ENCODE measurements at places on chromosomes 11 and 22. TPM values are rescaled to one million over a fixed set of nuclear protein-coding genes. Genes with fewer than 3 reads are reported as not detected.

DNA sequence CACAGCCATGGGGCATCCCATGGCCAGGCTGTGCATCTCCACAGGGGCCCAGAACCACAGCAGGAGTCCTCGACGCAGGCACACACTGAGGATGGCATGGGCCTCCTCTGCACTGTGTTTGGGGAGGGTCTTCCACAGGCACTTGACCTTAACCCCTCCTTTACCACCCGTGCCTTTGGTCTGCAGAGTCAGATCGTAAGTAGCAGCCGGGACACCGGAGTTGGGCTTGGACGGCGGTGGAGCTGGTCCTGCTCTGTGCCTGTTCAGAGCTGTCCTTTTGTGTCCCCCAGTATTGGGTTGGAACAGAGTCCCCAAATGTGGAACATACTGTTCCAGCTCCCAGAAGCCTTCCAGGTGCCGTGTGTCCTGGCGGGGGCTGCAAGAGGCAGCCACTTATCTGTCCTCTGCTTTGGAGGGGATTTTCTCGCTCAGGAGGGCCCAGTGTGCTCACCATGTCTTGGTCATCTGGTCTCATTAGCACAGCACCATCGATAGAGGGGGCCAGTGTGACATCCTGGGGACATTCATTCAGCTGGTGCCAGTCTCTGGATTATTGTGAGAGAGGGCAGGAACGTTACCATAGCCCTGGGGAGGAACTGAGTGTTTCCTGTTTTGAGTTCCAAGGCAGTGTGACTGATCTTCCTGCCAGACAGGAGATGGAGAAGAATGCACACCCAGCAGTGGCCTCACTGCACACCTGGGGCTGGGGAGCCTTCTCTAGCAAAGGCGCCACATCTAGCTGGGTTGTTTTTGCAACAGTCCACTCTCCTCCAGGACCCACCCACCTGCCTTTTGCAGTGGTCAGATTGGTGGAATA is 12.4 kb downstream of the CRELD2 start:
- H3K27me3 ChIP-seq, result no peaks in the 10 kb centered on the region
- H3K27ac ChIP-seq, result peak overlapping the region; percentile 39
- DNase-seq, result peak; percentile 42
- H3K36me3 ChIP-seq, result no peaks in the 10 kb centered on the region
- no peak overlapping the region for H3K4me3 ChIP-seq

DNA sequence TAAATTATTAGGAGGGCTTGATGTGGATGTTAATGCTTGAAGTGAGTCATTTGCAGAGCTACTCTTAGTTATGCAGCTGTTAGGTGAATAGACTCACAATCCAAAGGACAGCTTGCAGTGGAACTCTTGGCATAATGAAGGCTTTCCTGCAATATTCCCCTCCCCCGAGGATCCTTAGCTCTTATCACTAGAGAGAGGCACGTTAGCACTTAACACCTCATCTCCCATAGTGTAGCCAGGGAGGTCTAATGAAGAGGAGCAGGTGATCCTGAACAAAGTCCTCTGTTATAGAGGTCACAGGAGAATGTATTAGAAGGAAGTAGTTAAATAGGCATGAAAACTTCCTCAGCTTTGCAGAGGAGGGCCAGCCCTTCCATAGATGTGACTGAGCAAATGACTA is 919.2 kb upstream of the FAT3 start:
- no peak overlapping the region for H3K27ac ChIP-seq
- no peak for DNase-seq
- H3K4me3 ChIP-seq, result no peak overlapping the region
- no peaks in the 10 kb centered on the region for H3K27me3 ChIP-seq

DNA sequence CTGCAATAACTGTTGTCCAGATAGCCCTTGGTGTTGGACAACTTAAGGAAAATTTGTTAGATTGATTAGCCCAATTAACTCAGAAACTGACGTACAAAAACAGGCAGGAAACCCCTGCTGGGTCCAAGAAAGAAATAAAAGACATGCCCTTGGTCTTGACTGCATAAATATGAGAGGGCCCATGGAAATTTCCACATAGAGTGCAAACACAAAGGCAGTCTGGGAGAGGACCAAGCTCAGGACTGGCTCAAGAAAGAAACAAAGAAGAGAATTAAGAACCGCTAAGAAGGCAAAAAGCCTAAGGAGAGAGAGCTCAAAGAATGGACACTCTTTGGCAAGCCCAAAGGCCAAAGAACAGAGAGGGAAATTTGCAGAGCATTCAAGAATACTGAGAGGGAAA is 1243.9 kb downstream of the LRRC4C start:
- no peak for DNase-seq
- no peak overlapping the region for H3K4me3 ChIP-seq
- no peaks in the 10 kb centered on the region for H3K36me3 ChIP-seq
- H3K27ac ChIP-seq, result no peak overlapping the region

DNA sequence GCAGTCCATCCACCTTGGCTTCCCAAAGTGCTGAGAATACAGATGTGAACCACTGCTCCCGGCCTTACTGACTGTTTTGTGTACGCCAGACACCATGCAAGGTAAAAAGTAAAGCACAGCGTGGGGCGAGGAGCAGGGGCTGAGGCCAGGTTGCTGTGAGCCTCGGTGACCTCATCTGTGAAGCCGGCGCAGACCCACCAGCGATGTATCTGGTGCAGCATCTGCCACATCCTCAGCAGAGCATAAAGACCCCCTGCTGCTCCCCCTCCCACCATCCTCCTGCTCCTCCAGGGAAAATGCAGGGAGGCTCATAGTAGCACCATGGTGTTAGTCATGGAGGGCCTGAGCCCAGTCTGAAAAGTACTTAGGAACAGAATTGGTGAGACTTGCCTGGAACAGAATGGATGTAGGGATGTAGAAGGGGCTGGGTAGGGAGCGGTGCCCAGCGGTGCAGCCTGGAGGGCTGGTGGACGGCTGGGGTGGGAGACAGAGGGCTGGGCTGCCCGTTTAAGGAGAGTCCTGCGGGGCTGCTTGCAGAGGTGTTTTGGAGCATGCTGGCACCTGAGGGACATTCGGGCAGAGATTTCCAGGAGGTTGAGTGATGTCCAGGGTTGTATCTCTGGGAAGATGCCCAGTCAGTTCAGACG is 462.4 kb downstream of the BRD1 start:
- no peak for DNase-seq
- no peaks in the 10 kb centered on the region for H3K4me1 ChIP-seq
- H3K4me3 ChIP-seq, result no peak overlapping the region
- H3K27ac ChIP-seq, result no peak overlapping the region

DNA sequence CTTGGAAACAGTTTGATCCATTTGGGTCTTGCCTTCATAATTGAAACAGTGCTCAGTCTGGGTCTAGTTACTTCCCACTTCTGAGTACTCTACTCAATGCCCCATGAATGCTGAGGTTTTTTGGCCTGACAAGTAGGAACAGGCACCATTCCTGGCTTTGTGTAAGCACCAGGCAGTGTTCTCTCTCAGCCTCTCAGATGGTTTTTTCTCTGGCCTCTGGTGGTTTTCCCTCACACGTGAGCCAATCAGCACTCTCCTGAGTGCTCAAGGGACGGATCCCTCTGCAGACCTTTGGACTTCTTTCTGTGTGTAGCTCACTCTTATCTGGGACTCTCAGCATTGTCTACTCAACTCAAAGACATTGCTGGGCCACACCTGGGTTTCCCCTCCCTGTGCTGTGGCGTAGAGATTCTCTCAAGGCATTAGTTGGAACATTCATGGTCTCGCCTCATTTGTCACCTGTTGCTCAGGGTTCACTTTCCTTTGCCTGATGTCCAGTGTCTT is 21.3 kb downstream of the SIK2 start:
- no peak overlapping the region for H3K27ac ChIP-seq
- H3K4me1 ChIP-seq, result no peaks in the 10 kb centered on the region
- no peak for DNase-seq
- H3K36me3 ChIP-seq, result peaks cover 14% of the 10 kb centered on the region
- no peaks in the 10 kb centered on the region for H3K27me3 ChIP-seq
- H3K4me3 ChIP-seq, result no peak overlapping the region

GRCh38 chr11:96943970-96944369 is 554.2 kb downstream of the JRKL start:
- DNase-seq, result no peak
- H3K27ac ChIP-seq, result no peak overlapping the region
- no peaks in the 10 kb centered on the region for H3K36me3 ChIP-seq
- no peak overlapping the region for H3K4me3 ChIP-seq

- peak; percentile 25 for DNase-seq
- no peaks in the 10 kb centered on the region for H3K27me3 ChIP-seq
- peaks cover 2% of the 10 kb centered on the region for H3K4me1 ChIP-seq
- H3K36me3 ChIP-seq, result no peaks in the 10 kb centered on the region
Measured at GRCh38 chr11:14623036-14623435, 20.6 kb upstream of the PDE3B start.

GRCh38 chr22:40620464-40621046 is 16.0 kb downstream of the MRTFA start:
- no peak for DNase-seq
- no peaks in the 10 kb centered on the region for H3K27me3 ChIP-seq
- H3K4me3 ChIP-seq, result no peak overlapping the region
- H3K36me3 ChIP-seq, result no peaks in the 10 kb centered on the region

DNA sequence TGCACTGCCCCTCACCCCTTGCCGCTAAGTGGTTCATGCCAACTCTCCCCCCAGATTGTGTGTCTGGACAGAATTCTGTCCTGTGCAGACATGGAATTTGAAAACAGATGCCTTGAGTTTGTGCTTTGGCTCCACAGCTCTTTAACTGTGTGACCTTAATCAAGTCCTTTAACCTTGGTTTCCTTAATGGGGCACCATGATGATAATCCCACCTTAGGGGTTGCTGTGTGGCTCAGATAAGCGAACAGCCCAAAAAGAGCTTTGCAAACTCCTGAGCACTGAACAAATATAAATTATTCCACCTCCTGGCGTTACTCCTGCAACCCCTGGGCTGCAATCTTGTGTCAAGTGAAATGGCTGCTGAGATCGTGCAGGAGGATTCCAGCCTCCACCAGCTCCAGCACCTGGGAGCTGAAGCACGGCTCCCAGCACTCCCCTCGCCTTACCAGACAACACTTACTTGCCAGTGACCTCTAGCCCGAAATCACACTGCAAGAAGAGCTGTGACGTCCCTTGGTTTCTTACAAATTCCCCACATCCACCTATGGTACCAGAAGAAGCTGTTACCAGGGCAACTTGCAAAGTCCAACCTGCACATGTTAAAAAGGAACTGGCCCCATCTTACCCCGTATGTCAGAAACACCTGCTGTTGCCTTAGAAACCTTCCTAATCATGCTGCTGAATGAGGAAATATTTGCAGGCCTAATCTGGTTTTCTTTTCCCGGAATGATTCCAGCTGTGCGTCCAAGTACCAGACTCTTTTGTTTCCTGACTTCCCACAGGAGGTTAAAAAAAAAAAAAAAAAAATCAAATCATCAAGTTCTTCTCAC is 13.2 kb downstream of the VPS37C start:
- no peaks in the 10 kb centered on the region for H3K27me3 ChIP-seq
- no peak for DNase-seq
- H3K27ac ChIP-seq, result no peak overlapping the region
- peaks cover 7% of the 10 kb centered on the region for H3K36me3 ChIP-seq

DNA sequence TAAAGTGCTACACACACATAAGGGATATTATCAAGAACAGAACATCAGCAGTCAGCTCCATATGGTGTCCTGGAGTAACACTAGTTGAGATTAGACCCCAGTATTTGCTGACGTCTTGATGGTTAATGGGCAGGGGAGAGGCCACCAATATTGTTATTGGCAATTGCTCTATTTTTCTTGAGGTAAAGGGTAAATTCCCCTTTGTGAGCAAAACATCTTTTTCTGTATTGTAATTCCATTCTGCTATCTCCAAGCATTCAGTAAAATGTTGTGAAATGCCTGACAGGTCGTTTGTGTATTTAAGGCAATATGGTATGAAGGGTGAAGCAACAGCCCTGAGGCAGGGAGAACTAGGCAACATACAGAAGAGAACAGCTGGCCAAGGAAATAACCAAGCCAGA is 21.9 kb downstream of the PC start:
- H3K4me3 ChIP-seq, result no peak overlapping the region
- H3K27me3 ChIP-seq, result no peaks in the 10 kb centered on the region
- H3K36me3 ChIP-seq, result no peaks in the 10 kb centered on the region
- no peak for DNase-seq

- H3K4me1 ChIP-seq, result no peaks in the 10 kb centered on the region
- no peak overlapping the region for H3K27ac ChIP-seq
- no peak overlapping the region for H3K4me3 ChIP-seq
- no peaks in the 10 kb centered on the region for H3K27me3 ChIP-seq
Measured at GRCh38 chr11:31246451-31247165, 122.9 kb downstream of the DCDC1 start.

GRCh38 chr11:84901991-84902390 is 725.2 kb downstream of the DLG2 start:
- no peaks in the 10 kb centered on the region for H3K27me3 ChIP-seq
- no peak overlapping the region for H3K27ac ChIP-seq
- no peaks in the 10 kb centered on the region for H3K36me3 ChIP-seq
- no peaks in the 10 kb centered on the region for H3K4me1 ChIP-seq
- DNase-seq, result no peak
- no peak overlapping the region for H3K4me3 ChIP-seq

The NLRP14 gene
- 0.05 TPM for total RNA-seq

The LINC01488 gene
- not detected for total RNA-seq

The HPX gene
- 0.87 TPM for total RNA-seq

The P4HA3 gene
- not detected for total RNA-seq

The FXYD2 gene
- total RNA-seq, result 1.7 TPM

The VPS37C gene
- total RNA-seq, result 1.8 TPM

The KCTD14 gene
- not detected for total RNA-seq

The PVALB gene
- total RNA-seq, result not detected

The MOV10L1 gene
- total RNA-seq, result not detected

The TREH gene
- not detected for total RNA-seq

The OR6T1 gene
- not detected for total RNA-seq
